ENCODE measurements at places on chromosomes 6 and 20.

- DNase-seq = no peak
These were observed 337.1 kb upstream of the IRAK1BP1 start for GRCh38 chr6:78530208-78530607.

DNA sequence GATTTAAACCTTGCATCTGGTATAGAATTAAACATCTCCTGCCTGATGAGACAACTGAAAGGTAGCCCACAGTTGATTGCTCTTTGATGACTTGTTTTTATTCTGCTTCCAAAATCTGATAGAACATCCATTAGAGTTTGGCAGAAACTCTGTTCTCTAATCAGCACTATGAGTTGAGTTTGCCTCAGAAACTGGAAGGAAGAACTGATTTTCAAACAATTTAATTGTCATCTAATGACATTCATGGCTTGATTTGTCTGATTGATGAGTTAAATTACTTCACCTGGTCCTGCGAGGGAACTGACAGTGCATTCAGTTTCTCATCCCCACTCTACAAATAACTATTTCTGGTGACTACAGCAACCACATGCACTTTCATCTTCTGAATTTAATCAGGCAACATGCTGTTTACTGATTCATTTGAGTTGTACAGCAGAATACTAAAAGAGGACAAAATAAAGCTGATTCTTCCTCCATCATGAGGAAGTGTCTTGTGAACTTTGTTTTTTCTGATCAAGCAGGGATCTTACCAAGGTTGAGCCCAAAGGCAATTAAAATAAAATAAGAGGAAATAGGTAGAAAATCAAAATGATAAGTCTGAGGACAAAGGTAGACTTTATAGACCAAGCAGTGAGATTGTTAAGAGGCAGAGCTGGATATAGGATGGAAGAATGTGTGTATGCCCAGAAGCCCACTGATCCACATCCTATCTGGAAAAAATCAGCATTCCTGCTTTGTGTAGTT lies 15.7 kb upstream of the MRAP2 start:
- no peak for DNase-seq

DNA sequence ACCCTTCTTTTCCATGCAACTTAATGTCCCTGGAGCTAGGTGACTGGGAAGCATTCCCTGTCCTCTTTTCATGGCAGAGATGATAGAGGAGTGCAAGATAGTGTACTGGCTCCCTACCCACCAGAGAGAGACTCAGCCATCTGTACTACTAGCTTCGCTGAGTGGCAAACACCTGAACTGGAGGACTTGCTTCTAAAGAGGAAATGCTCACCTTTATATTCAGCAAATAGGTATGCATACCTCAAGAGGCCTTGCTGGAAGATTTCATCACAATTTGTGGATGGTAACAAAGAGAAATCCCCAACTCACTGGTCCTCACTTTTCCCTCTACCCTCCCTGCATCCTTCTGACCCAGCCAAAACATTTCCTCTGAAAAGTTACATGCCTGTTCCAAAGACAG lies 124.1 kb downstream of the FOXA2 start:
- no peak for DNase-seq

- DNase-seq = no peak
These were observed 34.7 kb downstream of the RIPOR2 start for GRCh38 chr6:24900917-24901697.

GRCh38 chr20:24491041-24491756 lies 21.8 kb downstream of the SYNDIG1 start:
- no peak for DNase-seq

DNA sequence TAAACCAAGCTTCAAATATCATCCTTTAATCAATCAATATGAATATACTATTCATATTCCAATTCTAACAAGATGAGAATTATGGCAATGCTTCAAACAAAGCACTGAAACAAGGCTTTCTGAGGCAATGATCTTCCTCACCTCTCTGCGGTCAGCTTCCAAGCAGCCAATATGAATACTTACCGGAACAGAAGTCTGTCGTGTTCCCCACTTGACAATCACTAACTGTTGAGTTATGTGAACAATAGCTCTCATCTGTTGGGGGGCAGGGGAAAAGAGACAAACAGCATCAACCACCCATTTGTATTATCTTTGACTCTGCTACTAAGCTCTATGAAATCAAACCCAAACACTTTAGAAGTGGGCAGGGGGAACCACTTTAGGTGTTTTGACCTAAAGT lies 4.5 kb downstream of the CD164 start:
- DNase-seq = no peak

DNA sequence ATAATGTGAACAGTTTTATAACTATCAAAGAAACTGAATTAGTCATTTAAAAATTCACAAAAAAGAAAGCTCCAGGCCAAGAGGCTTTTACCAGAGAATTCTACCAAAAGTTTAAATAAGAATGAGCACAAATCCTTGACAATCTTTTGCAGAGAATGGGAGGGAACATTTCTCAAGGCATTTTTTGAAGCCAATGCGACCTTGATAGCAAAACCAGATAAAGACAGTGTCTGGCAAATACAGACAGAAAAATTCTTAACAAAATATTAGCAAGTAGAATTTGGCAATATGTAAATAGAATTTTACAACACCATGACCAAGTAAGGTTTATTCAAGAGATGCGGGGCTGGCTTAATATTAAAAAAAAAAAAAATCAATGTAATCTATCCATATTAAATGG lies 41.7 kb downstream of the RNF24 start:
- no peak for DNase-seq

DNA sequence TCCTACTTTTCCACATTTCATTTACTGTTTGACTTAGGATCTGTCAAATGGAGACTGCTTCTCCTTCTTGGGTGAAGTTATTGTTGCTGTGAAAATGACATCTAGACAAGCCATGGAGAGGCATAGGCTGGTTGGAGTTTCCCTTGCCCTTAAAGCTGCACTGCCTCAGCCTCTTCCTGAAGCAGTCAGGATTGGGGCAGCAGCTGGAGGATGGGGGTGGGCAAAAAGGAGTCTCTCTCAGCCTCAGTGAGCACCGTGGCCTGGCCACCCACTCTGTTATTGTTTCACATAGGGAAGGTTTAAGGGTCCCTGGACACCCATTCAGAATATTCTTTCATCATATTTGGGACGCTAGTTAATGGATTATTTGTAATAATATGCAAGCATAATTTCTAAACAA lies 7.7 kb upstream of the ZBTB24 start:
- no peak for DNase-seq

DNA sequence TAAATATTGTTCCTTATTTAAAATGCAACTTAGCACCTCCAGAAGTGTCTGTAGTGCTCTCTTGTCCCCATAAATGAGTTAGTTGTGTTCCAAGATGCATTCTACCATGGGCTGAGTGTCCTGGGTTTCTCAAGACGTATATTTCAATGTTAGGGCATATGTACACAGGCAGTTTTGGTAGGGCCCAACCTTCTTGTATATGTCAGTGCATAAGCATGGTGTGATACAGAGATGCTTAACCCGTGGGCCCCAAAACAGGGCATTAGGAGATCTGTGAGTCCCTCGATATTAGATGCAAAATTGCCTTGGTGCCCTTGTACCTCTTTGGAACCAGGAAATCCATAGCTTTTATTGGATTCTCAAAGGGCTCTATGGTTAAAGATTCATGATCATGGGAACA lies 91.5 kb upstream of the HIVEP1 start:
- no peak for DNase-seq

DNA sequence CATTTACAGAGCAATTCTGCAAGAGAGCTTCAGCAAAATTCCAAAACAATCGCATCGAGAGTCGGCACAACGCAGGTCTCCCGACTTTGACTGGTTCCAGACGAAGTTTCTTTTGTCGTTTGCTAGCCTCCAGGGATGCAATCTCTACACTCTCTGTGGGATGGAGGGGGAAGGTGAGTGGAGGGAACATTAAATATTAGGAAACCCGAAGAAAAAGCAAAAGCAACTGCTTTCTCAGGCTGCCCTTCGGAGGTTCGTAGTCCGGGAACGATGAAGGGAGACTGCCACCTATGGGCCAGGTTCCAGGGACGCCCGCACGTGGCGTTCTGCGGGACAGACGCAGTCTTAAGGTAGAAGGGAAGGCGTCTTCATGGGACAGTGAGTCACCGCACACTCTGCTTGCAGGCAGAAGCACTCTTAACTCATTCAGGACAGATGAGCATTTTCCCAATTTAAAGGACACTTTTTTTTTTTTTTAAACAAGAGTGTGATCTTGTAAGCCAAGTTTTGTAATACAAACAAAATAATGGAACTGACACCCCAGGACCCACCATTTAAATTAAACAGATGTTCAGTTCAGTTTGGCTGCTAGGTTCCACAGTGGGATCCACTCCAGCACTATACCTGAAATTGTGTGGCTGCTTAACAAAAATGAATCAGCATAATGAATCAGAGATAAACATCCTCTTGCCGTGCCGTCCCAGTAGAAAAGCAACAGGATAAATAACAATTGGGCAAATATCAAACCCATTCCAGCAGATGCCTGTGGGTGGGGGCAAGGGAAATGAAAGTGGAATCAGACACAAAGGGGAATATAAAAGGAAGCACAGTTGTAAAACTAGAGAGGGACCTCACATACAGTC lies 65.8 kb upstream of the ARMC2 start:
- DNase-seq = peak; percentile 64

DNA sequence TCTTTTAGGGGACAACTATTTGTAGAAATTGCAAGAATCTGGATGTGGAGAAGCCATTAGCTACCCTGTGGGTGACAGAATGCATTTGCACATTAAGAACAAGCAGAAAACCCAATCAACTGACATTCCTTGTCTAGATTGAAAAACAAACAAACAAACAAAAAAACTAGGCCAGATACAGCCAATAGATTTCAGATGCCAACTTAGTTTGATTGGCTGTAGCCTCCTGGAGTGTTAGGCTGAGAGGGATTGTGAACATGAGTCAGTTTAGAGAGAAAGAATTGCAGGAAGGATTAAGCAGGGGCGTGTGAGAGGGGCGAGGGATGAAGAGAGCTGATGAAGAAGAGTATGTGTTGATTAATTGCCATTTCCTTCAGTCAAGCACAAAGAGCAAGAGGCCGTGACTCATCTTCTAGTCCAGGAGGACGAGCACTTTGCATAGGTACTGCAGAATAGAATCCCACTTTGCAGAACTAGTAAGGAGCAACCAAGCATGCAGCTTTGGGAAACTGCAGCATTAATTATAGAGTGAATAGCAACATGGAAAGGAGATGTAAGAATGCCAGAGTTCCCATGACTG lies 188.0 kb upstream of the RAB32 start:
- DNase-seq = no peak

DNA sequence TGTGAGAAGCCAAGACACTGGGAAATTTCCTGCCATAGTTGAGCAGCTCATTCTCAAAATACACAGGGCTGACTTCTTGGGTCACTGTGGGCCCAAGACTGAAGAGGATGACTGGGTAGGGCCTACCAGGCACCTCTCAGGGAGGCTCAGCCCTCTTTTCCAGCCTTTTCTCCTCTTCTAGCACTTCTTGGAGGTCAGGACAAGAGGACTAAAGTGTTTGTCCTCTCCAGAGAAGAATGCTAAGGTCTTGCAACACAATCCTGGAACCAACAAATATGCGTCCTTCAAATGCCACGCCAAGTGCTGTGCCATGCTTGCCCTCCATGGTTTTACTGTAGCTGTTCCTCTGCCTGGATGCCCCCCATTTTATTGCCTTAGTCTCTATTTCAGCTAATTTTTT lies 3.3 kb upstream of the LRRN4 start:
- no peak for DNase-seq

GRCh38 chr6:147825848-147826247 lies 317.4 kb downstream of the SAMD5 start:
- DNase-seq = no peak

- no peak for DNase-seq
These were observed 323.9 kb downstream of the GJA1 start for GRCh38 chr6:121759370-121759769.

GRCh38 chr6:115717472-115717871 lies 343.2 kb downstream of the FRK start:
- no peak for DNase-seq

DNA sequence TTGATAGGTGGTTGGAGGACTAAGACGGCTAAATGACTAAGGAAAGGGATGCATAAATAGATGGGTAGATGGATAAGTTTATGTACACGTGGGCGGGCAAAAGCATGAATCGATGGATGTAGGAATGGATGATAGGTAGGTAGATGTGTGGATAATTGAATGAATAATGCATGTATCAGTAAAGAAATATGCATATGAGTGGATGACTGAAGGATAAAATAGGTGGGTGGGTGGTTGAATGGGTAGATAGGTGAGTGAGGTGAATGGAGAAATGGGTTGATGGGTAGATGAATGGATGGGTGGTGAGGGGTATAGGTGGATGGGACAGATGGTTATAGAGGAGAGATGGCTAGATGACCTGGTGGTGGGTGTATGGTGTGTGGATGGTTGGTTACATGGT lies 20.2 kb downstream of the SLC12A5 start:
- DNase-seq = no peak

DNA sequence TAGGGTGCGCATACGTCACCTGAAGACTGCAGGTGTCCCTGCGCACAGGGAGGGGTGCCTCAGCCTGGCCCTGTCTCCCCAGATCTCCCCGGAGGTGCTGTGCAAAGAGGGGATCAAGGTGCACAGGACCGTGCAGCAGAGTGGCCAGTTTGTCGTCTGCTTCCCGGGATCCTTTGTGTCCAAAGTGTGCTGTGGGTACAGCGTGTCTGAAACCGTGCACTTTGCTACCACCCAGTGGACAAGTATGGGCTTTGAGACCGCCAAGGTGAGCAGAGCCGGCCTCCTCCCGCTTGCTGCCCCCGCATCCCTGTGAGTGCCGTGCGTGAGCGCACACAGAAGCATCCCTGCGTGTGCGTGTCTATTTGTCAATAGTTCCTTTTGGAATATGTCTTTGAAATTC lies 150.7 kb downstream of the DTNBP1 start:
- DNase-seq = no peak

DNA sequence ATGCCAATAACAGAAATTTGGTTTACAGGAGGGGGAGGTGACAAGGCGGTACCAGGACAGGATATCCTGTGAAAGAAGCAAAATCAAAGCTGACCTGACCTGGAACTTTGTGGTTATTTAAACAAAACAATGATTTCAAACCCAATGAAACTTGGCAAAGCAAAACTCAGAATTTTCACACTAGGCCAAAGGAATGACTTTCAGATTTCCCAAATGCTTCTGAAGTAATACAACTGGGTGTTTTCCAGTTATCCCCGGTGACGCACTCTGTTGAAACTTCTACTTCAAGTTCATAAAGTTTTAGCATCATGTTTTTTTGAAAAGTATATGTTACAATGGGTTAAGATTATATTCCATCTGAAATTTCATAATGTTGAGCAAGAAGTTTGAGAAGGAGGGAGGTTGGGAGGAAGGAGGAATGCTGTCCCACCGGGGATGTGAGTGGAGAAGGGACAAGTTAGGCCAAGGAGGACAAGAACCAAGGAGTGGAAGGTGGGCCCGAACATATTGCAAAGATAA lies 78.1 kb upstream of the TRAF3IP2 start:
- no peak for DNase-seq

GRCh38 chr20:47328129-47328528 lies 28.4 kb downstream of the ZMYND8 start:
- no peak for DNase-seq

- DNase-seq = peak; percentile 41
These were observed 16.1 kb upstream of the ZNF292 start for GRCh38 chr6:87139236-87139635.

GRCh38 chr20:5267092-5267491 lies 49.7 kb downstream of the PROKR2 start:
- DNase-seq = no peak

GRCh38 chr20:12414446-12415274 lies 497.0 kb downstream of the BTBD3 start:
- no peak for DNase-seq
